ENCODE measurements at places on chromosomes 2 and 18.

- no peak for DNase-seq
These were observed 20.1 kb downstream of the ST8SIA3 start for GRCh38 chr18:57372444-57372843.

GRCh38 chr18:54845787-54846186, 17.5 kb downstream of the RAB27B start:
- DNase-seq: peak; percentile 24

- no peak for DNase-seq
These were observed 89.6 kb downstream of the ACTR3 start for GRCh38 chr2:113979191-113980128.

- peak; percentile 68 for DNase-seq
These were observed at the start of gene LONRF2 for GRCh38 chr2:100321866-100322820. Gene LONRF2, minus strand, starts transcription at chr2:100322501. Its CDS starts 408 bp downstream, at chr2:100322093.

DNA sequence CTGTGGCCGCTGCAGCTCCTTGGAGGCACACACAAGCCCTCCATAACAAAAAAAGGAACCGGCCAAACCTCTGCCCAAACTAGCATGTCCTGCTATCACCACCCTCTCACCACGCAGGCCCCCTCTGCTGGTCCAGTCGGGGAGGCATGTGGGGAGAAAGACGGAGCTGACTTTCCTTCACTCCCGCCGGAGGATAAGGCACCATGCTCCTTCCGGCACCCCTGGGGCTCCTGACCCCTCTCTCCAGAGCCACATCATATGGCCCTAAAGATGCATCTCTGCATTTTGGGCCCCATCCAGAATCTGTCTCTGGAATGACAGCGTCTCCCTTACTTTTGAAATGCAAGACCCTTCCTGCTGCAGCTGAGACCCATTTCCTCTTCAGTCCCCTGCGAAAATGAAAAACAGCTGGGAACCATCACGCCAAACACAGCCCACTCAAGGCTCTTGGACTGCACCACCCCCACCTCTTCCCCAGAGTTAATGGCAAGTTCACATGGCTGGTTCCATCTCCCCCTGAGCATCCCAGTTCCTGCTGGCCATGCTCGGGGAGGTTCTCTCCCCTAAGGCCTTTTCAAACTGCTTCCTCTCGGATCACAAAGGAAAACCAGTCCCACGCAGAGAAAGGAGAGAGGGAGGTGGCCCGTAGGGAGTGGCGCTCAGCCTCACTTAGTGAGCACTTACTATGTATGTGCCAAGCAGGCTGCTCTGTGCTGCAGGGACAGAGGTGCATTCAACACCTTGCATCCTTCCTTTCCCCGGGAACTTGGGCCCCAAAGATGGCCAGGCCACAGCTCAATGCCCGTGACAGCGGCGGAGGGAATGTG, 35.2 kb upstream of the MLPH start:
- no peak for DNase-seq

- DNase-seq: no peak
These were observed 40.7 kb upstream of the TEX51 start for GRCh38 chr2:126858013-126858412.

GRCh38 chr2:23363831-23364230, 21.1 kb upstream of the KLHL29 start:
- no peak for DNase-seq

DNA sequence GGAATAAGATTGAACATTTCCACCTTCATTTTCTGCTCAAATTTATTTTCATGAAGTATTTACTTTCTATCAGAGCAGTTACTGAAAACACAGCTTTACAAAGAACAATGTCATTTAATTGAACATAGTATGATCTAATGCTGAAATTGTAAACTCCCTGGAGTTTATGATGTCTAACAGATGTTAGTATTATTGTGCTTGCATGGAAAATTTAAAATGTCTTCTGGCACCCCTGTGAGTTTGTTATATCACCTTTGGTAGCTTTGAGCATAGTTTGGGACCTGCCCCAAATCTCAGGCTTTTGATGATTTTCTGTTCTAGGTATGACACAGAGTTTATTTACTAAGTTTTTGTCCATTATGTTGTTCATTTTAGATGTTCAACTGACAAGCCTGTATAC, 28.1 kb downstream of the FAM171B start:
- no peak for DNase-seq

DNA sequence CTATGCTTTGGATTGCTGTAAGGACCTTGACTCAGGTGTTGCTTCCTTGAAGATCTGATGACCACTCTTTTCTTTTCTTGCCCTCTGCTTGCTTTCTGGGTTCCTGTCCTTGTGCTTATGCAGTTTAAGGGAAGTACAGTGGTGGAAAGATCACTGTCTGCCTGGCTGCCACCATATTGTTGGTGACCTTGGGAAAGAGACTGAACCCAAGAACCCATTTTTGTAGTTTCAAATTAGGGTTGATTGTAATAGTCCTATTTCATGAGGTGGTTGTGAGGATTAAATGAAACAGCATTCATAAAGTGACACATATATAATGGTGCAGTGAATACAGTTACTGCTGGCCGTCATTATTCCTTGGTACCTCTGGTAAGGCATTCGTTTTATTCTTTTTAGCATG, 41.1 kb downstream of the MAP4K4 start:
- no peak for DNase-seq

DNA sequence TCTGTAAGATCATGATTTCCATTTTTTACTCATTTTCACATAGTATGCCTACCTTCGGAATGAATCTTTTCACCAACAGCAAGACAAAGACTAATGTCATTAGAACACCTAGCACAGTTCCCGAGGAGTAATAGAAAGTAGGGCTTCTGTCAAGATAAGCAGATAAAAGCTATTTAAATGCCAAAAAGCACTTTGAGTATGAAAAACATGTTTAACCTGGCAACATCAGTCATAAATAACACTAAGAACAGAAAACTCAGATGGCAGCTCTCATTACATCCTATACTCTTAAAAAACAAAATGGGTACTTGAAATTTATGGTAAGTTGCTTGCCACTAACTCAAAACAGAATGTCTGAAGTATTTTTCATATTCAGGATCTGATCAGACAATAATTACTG, 17.1 kb downstream of the NEMP2 start:
- no peak for DNase-seq

- DNase-seq: no peak
These were observed 127.0 kb upstream of the AGAP1 start for GRCh38 chr2:235366807-235367206.

GRCh38 chr2:118738524-118739308, 108.7 kb downstream of the EN1 start:
- peak; percentile 95 for DNase-seq

- peak; percentile 70 for DNase-seq
These were observed 5.0 kb downstream of the FZD7 start for GRCh38 chr2:202038471-202039277.

- DNase-seq: peak; percentile 62
These were observed 63.3 kb upstream of the TTC27 start for GRCh38 chr2:32564417-32565035.

- peak; percentile 2 for DNase-seq
These were observed 1.5 kb upstream of the SLC35G4 start for GRCh38 chr18:11607906-11608305.

- DNase-seq: peak; percentile 64
These were observed 127.0 kb upstream of the CCDC195 start for GRCh38 chr2:224843141-224843540.

- peak; percentile 32 for DNase-seq
These were observed 16.0 kb downstream of the LRRTM1 start for GRCh38 chr2:80288576-80288975.

DNA sequence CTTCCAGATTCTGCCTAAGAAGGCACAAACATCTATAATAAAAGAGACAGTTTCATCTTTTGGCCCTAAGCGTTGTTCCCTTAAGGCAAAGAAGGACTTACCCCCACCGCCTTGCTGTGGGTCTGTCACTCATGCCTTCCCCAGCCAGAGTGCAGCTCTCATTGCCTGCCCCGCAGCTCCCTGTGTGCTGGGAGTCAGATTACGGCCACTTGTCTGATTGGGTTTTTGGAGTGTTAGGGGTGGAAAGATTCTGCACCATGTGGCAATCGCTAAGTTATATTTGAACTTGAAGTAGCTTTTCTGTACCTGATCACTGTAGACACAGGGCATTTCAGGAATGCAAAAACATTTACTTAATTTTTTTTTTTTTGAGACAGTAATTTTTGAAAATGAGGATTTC, at the start of gene AQP4:
AQP4 (minus strand) TSS at position 151 of the 400 bp plus-strand sequence; CDS start at position 133, 18 bp downstream.
- DNase-seq: peak; percentile 8

GRCh38 chr2:235537587-235537986, 43.7 kb downstream of the AGAP1 start:
- no peak for DNase-seq

DNA sequence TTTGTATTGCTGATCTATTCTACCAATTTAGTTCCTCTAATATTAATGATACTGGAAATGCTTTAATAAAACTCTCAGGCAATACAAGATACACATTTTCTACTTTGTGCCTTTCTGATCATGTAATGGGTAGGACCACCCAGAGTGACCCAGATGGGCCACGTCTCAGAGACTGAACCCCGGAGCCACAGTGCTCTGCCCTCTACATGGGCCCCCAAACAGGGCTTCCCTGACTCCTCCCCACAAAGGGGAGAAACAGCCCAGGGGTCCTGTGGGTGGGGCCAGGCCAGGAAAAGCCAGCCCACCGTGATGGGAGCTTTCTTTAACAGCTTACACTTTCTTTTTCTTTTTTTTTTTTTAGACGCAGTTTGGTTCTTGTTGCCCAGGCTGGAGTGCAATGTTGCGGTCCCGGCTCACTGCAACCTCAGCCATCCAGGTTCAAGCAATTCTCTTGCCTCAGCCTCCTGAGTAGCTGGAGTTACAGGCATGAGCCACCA, 18.4 kb downstream of the HDAC4 start:
- no peak for DNase-seq

- DNase-seq: peak; percentile 19
These were observed 397.7 kb upstream of the HNRNPA3 start for GRCh38 chr2:176814740-176815367.

Data from astrocyte of the hippocampus (primary cell).